ENCODE measurements at places on chromosomes 5 and 9.

DNA sequence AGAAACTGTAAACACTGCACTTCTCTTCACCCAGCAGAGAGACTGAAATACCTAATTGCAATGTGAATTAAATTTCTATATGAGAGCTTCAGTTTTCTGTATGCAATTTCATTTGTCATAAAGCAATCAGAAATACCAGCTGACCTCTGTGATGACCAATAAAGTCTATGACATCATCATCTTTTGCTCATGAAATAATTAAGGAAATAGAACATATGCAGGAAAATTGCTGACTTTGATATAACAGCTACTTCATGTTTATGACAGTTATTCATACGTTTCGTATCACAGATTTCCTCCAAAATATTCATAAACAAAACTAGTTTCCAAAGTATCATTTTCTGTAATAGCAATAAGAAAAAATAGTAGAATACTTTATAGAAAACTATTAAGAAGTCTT is 652.3 kb downstream of the SLCO4C1 start:
- DNase-seq: no peak

DNA sequence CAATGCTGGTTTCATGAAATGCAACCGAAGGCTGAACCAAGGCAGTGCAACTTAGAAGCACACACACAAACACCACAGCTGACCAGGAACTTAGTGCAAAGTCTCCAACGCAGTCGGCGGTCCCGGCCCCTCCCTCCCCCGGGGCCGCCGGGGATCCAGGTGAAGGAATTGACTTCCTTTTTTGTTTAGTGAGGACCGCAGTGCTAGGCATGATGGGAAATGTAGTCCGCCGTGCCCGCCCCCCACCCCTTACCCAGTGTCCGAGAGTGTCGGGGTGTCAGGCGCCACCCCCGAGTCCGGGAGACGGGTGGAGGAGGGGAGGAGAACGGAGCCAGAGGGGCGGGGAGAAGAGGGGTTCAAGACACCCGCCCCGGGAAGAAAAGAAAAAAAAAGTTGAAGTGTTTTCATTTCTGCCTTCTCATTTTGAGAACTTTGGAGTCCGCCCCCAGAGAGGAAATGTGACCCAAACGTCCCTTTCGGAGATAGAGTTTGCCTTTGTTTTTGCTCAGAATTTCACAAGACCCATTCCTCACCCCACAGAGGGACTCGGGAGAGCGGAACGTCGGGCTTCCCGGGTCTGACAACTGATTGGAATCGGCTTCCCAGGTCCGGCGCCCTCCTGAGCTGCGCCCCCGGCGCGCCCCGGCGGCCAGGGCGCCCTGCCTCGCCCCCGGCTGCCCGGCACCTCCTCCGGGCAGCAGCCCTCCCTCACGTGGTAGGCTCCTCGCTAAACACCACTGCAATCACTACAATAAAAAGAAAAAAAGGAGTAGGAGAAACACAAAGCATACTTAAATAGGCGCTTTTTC is 2.0 kb downstream of the IER5L start:
- DNase-seq: peak; percentile 60

DNA sequence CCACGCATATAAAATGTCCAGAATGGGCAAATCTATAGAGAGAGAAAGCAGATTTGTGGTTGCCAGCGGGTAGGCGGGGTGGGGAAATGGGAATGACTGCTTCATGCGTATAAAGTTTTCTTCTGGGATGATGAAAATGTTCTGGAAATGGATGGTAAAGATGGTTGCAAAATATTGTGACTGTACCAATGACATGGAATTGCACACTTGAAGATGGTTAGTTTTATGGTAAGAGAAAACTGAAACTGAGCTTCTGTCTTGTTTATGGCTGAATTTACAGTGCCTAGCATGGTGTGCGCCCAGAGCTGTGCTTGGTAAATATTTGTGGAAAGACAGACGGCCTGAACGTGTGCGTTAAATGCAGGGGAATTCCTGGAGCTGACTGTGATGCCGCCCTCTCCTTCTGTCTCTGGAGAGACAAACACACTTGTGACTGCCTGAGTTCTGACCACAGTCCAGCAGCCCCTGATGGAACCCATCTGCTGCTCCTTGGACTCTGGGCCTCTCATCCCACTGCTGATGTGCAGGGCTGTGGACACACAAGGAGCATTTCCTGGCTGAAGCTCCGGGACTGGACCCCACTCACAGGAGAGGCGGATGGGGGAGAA is 8.6 kb upstream of the PTGES start:
- no peak for DNase-seq

DNA sequence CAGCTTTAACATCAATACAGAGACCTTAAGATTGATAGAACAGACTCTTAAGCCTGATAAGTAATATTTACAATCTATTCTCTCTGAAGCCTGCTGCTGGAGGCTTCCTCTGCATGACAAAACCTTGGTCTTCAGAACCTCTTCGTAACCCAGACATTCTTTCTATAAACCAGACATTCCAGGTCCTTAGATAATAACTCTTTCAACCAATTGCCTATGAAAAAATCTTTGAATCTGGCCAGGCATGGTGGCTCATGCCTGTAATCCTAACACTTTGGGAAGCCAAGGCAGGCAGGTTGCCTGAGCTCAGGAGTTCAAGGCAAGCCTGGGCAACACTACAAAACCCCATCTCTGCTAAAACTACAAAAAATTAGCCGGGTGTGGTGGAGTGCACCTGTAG is 327.8 kb downstream of the ENC1 start:
- no peak for DNase-seq

DNA sequence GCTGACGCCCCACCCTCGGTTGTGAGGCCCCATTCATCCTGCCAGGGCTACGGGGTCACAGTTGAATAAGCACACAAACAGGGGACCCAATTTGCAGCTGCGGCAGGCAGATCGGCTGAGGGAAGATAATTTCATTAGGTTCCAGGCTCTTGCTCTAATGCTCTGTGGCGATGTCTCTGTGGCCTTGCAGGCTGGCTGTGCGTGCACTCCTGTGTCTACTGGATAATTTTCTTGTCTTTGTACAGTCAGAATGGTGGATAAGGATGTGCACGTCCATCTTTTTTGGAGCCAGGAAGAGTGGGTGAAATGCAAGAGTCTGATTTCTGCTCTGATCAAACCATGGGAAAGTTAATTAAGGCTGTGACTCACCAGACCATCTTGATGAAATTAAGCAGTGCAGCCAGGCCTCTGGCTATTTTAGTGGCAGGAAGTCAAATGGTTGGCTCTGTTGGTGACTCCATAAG is 39.2 kb downstream of the NSG2 start:
- DNase-seq: no peak

DNA sequence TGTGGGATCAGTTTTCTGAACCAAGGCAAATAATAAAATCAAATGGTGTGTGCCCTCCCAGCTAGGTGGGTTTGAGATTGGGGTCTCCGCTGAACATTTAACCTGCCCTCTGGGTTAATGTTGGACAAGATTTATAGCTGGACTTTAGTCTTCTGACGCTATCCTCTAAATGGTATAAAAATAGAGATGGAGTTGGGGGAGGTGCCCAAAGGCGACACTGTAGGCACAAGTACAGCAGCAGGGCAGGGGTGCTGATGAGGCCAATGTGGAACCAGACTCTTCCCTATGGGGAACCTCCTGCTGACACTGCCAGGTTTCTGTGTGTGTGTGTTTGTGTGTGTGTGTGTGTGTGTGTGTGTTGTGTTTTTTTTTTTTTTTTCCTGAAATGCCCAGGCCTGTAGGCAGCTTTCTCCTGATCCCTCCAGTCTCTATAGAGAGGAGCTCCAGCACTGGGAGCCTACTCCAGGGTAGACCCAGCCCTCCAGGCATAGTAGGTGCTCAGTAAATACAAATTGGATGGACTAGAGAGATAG is 37.9 kb downstream of the PCDH1 start:
- no peak for DNase-seq

- DNase-seq: no peak
Measured at GRCh38 chr5:32419791-32420190, 24.7 kb downstream of the ZFR start.

- DNase-seq: no peak
Measured at GRCh38 chr5:89117124-89117644, 234.2 kb upstream of the MEF2C start.

DNA sequence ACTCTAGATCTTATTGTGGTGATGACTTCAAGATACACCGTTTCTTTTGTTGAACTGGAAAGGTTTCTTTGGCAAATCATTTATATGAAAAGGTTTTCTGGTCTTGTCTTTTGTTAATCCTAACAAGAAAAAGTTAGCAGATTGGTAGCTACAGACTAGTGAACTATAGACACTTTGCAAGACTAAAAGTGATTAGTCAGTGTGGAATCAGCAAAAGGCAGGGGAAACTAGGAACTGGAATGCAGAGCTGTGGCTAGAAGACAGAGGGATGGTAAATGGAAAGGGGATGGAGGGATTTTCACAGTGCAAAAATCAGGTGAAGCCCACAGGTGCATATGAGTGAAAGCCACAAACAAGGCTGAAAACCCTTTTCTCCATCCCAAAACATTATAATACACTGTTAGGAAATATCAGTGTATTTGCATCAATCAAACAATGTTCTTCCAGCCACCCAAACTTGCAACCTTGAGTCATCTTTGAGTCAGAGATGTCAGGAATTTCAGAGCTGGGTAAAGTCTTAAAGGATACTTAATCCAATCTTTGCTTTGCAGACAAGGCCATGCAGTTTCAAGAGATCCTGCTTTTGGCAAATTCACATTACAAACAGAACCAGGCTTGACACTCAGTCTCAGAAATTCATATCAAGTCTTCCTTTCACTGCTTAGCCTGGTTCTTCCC is 52.7 kb downstream of the PLK2 start:
- DNase-seq: no peak

GRCh38 chr5:94830520-94830919 is 212.1 kb downstream of the SLF1 start:
- DNase-seq: no peak

- DNase-seq: no peak
Measured at GRCh38 chr5:72141440-72142355, 34.4 kb downstream of the MAP1B start.

- DNase-seq: no peak
Measured at GRCh38 chr5:171984748-171985419, 21.6 kb downstream of the FBXW11 start.

GRCh38 chr5:124104344-124104743 is 592.4 kb downstream of the CSNK1G3 start:
- no peak for DNase-seq

DNA sequence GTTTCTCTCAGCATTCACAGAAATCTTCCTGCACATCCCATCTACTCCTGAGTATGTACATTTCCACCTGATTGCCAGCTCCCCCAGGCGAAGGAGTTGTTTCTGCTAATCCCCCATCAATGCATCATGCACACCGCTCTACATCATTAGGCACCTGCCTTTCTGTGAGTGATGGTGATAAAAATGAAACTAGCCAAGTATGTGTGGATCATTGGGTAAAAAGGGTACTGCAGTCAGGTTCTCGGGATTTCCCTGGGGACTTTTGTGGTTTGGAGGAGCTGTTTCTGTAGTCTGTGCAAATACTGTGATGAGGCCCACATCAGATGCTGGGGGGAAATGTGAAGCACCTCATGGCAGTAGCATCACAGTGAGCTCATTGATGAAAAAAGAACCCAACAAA is 30.4 kb downstream of the CAMK4 start:
- no peak for DNase-seq

- no peak for DNase-seq
Measured at GRCh38 chr5:142242272-142242671, 82.5 kb downstream of the SPRY4 start.

- no peak for DNase-seq
Measured at GRCh38 chr5:58411372-58411771, 48.5 kb downstream of the PLK2 start.

DNA sequence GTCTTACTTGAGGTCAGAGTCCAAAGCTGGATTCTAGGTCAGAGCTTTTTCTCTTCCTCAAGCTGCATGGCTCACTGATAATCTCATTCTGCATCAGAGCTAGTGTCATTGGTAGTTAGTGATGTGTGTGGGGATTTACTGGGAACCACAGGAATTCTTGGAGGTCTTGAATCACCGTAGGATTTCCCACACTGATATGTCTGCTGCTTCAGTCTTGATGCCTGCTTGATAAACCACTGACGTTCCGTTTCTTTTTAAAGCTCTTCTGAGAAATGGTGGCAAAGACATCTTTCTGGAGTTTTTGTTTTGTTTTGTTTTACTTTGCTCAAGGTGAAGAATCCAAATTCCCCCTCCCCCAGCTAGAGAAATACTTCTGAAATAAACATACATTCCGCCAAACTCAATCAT is 1.2 kb upstream of the GARIN3 start:
- DNase-seq: no peak

- DNase-seq: no peak
Measured at GRCh38 chr5:163612358-163613149, 107.1 kb downstream of the MAT2B start.

DNA sequence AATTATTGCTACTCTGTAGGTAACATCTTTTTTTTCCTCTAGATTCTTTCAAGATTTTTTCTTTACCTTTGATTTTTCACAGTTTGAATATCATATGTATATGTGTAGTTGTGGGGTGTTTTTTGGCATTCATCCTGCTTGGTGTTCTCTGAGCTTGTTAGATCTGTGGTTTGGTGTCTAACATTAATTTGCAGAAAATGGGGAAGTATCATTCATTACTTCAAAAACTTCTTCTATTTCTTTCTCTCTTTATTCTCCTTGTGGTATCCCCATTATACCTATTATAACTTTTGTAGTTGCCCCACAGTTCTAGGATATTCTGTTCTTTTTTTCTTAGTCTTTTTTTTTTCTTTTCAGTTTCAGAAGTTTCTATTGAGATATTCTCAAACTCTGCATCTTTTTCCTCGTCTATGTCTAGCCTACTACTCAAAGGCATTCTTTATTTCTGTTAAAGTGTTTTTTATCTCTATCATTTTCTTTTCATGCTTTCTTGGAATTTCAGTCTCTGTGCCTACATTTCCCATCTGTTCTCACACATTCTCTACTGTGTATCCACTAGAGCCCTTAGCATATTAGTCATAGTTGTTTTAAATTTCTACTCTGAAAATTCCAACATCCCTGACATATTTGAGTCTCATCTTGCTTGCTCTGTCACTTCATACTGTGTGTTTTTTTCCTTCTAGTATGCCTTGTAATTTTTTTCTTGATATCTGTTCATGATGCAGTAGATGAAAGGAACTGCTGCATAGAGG is 60.1 kb upstream of the GNA14 start:
- no peak for DNase-seq

DNA sequence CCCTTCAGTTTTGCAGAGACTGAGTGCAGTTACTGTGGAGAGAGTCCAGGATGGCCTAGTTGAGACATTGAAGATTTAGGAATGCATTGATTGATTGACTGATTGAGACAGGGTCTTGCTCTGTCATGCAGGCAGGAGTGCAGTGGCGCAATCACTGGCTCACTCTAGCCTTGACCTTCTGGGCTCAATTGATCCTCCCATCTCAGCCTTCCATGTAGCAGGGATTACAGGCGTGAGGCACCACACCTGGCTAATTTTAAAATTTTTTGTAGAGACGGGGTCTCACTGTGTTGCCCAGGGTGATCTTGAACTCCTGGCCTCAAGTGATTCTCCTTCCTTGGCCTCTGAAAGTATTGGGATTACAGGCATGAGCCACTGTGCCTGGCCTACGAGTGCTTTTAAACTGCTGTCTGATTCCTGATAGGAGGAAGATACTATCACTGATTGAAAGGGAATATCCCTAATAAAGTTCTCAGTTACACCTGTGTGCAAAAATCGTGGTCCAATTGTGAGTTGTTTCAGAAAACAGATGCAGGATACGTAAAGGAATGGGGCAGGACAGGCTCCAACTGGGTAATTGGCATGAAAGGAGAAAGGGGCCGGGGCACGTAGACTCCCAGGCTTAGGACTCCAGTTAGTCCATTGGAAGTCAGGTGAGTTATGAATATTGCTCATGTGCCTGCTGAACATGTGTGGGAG is 87.5 kb downstream of the KDM4C start:
- no peak for DNase-seq

All from iPS DF 19.7 (cell line).